Fibroblast of pulmonary artery (primary cell): ENCODE measurements at places on chromosomes 6 and 20.

- peak; percentile 99 for DNase-seq
Measured at GRCh38 chr6:14706378-14706929, 539.4 kb upstream of the JARID2 start.

DNA sequence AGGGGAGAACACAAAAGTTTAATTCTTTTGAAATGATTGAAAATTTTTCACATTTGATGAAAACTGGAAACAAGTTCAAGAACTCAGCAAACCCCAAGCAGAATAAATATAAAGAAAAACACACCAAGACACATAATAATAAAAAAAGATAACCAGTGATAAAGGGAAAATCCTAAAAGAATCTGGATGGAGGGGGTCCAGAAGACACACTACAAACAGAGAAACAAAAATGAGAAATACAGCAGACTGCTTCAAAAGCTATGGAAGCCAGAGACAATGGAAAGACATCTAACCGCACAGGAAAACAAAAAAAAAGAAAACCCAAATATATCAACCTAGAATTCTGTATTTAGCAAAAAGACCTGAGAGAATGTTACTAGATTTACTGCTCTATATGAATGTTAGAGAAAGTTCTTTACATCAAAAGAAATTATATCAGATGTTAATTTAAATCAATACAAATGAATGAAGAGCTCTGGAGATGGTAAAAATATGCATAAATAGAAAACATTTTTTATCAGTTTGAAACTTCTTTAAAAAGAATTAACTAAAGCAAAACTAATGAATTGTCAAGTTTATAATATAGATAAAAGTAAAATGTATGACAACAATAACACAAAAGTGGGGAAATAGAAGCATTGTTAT lies 310.7 kb upstream of the PREP start:
- DNase-seq, result no peak

DNA sequence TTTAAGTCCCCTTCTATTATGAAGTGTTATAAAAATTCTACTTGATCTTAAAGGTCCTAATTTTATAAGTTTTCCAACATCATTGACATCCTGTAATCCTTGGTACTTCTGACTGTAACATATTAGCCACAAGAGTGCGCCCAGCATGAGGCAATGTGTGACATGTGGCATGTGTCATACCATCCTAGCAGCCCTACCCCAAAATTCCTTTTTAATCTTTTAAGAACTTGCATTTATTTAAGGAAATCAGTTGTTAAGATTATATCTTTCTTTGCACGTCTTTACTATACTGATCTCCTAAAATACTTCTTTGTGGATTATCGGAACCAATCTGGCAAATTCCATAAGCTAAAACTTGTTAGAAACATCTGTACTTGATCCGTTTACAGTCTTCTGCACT lies 167.1 kb upstream of the SLC24A3 start:
- no peak for DNase-seq

DNA sequence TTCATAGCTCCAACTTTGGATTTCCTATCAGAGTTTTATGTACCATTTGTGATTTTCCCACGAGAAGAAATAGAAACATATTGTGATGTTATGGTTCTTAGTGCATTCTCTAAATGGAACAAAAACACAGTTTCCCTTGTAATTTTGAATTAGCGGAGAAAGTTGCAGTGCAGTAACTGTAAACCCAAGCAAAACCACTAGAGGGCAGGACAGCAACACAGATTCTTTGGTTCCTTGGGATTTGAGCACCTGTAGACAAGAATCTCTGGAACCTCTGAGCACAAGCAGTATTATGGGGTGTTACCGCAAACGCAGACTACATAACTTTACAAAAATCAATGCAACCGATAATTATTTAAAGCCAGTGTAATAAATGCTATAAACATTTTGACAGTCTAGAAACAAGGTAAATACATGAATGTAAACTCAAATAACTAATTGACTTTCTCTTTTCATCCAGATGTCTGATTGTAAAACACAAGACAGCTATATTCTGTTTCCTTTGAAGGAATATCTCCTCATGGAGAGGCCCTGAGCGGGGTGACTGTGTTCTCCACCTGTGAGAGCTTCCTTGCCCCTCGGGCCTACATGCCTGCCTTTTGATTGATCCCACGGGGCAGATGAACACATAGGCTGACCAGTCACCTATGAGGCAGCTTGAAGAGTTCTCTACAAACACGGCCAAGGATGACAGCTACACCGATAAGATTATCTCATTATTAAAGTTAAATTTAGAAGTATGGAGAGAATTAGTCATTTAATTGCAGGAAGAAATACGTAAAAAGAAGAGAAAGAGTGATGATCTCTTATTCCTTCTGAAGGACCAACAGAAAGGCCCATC lies 67.5 kb upstream of the COL21A1 start:
- peak; percentile 70 for DNase-seq

DNA sequence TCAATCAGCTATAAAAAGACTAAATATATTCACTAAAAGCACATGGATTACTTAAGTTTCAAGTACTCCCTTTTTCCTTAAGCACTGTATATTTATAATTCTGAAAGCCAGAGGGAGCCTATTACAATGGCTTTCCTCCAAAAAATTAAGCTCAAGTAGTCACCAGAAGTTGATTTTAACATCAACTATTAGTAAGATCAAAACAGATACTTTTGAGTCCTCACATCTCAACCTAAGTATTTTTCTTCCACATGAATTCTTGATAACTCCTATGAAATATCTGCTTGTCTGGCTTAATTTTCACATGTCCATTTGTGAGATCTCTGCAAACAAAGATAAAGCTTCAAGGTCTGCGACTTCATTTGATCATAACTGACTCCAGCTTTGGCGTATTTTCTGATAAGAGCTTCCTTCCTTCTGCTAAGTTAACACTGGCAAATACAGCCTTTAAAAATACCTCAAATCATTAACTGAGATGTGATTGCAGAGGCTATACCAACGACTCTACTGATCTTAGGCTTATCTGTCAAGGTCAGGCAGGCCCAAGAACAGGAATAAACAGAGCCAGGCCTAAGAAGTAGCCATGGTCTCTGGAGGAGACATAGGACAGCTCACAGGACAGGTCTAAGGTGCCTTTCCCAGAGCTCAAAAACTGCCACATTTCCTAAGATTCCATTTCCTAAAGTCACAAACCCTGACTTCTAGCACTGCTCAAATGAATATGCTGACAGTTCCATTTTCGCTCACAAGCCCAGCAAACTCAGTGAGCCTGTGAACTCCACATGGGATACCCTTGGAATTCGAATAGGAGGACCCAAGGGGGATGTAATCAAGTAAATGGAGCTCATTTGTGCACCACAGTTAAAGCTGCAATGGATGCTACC lies 10.0 kb downstream of the SNX5 start:
- no peak for DNase-seq

DNA sequence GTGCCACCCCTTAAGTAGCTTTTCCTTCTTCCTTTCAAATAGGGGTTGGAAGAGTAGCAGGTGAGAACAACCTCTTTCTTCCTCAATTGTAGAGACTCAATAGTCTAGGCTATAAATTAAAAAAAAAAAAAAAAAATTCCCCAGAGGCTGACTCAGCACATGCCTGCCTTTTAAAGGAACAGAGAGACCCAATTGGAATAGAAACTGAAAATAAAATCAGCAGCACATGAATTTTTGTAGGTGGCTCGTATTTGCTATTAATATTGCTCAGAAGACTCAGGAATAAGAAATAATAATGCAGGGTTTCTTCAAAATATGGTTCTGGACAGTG lies 19.3 kb downstream of the TOP1 start:
- DNase-seq, result peak; percentile 41
